HepG2 (cell line): ENCODE measurements at places on chromosomes 16 and 17.

DNA sequence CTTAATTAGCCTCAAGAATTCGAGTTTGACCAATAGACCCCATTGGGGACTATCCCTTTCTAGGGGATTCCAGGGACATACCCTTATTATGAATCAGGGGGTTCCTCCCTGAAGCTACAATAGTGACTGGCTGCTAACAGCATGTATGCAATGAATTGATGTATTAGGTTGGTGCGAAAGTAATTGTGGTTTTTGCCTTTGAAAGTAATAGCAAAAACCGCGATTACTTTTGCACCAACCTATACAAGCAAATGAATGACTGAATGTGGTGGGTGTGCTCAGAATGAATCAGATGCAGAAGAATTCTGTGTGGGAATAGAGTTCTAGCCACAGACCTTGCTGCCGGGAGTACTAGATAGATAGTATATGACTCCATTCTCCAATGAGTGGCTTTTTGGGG is 76.7 kb downstream of the HLF start:
- DNase-seq: no peak

DNA sequence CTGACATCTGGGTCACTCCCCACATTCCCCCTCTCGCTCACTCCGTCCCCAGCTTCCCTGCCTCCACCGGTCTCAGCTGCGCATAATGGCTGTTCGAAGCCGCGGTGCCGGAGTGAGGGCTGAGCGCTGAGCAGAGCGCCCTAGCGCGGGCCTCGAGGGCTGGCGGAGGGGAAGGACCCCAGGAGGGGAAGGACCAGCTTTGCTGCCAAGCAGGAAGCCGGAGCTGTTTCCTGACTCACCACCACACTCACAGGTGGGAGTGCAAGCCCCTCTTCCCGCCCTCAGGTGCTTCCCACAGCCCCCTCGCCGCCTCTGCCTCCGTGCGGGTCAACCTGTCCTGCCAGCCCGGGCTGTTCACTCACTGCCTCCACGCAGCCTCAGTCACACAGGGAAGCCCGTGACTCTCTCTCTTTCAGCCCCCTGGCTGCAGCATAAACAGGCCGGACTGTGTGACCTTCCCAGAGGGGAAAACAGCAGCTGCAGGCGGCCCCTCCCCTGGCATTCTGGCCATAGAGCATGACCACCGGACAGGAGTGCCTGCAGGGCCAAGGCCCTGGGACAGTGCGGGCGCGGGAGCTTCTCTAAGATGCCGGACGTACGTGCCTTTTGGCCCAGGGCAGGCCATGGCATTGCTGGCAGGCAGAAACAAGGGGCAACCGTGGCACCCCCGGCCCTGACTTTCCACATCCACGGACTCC is 23.7 kb downstream of the SLC43A2 start:
- DNase-seq: peak; percentile 35

- no peak for DNase-seq
These were observed 4.2 kb downstream of the DPH1 start for GRCh38 chr17:2034157-2034556.

DNA sequence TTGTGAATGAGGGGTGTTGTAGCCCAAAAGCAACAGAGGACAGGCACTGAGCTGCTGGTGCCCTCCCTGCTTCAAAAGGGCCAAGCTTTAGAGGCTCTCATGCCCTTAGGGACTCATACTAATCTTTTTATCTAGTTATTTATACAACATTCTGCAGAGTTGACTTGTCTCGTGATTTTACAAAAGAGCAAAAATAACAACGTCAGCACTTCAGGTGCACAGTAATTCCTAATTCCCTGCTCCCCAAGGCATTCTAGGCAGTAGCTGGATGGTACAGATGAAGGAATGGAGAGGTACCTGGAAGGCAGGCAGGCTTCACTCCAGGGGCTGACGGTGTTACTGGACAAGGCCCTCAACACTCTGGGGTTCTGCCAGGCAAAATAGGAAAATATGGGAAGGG is 406.7 kb upstream of the CCL2 start:
- no peak for DNase-seq

- DNase-seq: no peak
These were observed 45.0 kb downstream of the VMP1 start for GRCh38 chr17:59752446-59752845.

DNA sequence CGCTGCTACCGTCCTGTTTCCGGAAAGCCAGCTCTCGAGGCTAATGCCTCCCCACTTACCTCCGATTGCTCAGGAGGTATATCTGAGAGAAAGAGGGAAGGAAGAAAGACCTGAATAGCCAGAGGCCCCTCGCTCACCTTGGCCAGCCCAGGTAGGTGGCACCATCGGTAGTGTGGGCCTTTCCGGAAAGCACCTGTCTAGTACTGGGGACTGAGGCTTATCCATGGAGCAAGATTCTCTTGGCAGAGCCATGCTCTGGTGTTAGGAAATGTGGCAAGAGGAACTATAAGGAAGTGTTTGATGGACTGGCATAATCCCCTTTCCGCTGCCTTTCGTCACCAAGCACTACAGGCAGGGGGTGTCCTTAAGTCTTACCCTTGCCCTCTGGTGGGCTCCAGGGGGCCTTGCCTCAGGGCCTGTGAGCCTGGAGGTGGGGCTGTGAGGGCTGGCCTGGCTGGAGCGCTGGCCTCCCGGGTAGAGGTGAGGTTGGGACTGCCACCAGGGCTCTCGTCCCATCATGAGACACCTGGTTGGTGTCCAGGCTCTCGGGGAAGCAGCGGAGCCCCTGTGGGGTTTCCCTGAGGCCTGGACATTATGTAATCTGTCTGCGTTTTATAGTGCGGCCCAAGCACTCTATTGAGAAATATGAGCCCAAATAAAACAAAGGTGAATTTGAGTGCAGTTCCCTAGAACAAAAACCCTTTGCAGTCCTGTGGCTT is 2.9 kb downstream of the CMIP start:
- DNase-seq: peak; percentile 57

GRCh38 chr16:51150888-51151320 is at the start of gene SALL1:
Gene SALL1 (minus strand): TSS chr16:51151270. CDS start chr16:51151241, 29 bp downstream.
- DNase-seq: no peak

- DNase-seq: no peak
These were observed 14.1 kb downstream of the MFSD11 start for GRCh38 chr17:76752006-76752405.

DNA sequence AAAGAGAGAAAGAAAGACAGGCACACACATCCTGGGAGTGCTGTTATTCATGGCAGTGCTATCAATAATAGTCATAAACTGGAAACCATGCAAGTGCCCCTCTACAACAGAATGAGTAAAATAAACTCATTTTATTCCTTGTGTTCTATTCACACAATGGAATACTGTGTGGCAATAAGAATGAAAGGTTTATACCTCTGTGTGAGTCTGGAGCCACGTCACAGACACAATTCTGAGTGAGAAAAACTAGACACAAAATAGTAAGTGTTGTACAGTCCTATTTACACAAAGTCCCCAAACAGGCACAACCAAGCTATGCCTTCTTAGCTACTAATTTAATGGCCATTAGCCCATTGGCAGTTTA is 429.7 kb downstream of the SLC39A11 start:
- no peak for DNase-seq

- DNase-seq: no peak
These were observed 125.2 kb upstream of the SOX9 start for GRCh38 chr17:71995590-71995989.

GRCh38 chr16:3143189-3143588 is 8.4 kb downstream of the ZNF213 start:
- no peak for DNase-seq

GRCh38 chr17:51541215-51541614 is 280.9 kb downstream of the UTP18 start:
- no peak for DNase-seq

DNA sequence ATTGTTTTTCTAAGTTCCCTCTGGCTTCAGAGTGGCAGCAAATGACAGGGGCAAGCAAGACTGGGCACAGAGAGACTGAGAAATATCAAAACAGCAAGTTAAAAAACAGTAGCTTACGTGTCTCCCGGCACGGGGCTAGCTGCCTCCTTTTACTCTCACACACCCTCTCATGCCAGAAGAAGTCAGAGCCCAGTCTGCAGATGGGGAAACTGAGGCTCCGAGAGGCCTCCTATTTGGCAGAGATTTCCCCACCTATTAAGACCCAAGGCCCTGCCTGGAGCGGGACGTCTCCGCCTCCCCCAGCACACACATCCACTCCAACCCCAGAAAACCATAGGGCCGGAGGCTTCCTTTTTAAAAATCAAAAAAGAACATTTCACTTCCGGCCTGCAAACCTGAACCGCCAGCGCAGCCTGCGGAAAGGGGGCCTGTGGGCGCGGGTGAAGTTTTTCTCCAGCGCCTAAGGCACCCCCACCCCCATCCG is 832 bp downstream of the CARHSP1 start:
- no peak for DNase-seq

GRCh38 chr17:49545007-49545660 is 30.5 kb upstream of the NXPH3 start:
- DNase-seq: no peak

DNA sequence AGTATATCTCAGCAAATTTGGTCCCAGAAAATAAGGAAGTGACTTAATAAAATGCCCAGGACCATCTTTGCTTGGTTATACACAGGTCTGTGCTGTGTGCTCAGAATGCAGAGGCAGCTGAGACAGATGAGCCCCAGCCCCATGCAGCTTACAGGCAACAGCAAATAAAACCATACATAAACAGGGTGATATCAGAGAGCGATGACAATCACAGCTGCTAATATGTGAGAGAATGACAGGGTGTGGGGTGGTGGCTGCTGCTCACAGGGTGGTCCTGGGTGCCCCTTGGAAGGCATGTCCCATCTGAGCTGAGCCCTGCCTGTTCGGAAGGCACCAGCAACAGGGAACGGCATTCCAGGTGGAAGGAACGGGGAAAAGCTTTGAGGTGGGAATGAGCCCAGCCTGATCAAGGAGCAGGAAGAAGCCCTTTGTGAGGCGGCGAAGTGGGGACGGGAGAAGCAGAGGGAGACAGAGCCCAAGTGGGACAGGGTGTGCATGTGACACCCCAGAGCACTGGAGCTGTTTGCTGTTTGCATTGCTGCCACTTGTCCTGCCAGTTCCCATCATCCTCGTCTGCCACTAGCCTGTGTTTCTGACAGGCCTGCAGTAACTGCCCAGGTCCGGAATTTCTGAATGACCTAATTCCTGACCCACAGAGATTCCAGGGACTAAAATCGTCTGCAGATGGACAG is 150.5 kb downstream of the KATNIP start:
- DNase-seq: no peak

GRCh38 chr16:55506083-55506482 is 2.8 kb upstream of the LPCAT2 start:
- DNase-seq: peak; percentile 82

DNA sequence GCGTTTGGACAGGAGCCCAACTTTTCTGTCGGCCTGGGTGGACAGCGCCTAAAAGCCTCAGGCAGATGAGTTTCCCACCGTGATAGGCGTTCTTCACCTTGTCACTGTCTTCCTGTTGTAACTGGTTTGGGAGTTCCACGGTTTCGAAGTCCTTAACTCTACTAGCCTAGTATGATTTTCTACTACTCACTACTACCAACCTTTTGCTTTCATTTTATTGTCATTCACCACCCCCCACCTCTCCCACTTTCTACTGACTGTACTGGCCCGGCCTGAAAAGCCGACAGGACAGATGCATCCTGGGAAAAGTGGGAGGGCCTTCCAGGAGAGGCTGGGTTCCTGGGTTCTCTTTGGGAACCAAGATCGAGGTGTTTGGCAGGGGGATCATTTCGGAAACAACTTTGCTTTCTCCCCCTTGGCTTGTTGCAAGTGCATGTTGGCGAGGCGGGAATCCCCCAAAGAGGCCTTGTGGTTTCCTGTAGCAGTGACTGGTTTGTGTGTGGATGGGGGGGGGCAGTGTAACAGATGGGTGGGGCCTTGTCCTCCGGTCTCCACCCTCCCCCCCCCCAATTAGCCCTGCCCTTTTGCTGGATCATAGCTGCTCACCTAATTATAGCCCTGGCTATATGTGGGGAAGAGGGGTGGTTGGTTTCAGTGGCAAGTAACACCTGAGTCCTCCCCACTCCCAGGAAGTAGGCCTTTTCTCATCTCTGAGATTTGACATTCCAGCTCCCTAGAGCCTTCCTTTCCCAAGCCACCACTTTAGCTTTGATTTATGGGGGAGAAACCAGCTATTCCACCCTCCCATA is 1.4 kb downstream of the EIF5A start:
- peak; percentile 79 for DNase-seq
